ENCODE measurements at places on chromosomes 5 and 9. TPM values are rescaled to one million over a fixed set of nuclear protein-coding genes. Genes with fewer than 3 reads are reported as not detected.
A peak's percentile ranks its signal among the peaks of the same experiment; 100 is the strongest.

AK8 gene
- 0.63 TPM for total RNA-seq

LTC4S gene
- 1.5 TPM for total RNA-seq

RELL2 gene
- total RNA-seq = 14.6 TPM

FOXD4L3 gene
- total RNA-seq = not detected

DNA sequence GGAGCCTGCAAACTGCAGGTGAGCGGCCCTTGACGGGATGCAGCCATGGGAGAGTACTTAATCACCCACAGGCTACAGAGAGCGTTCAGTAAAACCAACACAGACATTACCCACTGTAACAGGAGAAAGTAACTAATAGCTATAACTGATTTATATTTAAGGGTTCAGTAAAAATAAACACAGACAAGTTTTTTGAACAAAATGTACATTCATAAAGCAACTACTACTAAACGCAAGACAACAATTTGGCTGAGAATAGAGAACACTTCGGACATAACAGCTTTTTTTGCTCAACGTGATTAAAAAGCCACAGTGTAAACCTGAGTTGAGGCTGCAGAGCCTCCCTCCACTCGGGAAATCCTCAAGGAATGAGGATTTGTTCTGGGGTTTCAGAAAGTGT lies 61.7 kb downstream of the LIFR start:
- H3K27me3 ChIP-seq = peaks cover 15% of the 10 kb centered on the region
- no peak overlapping the region for H3K4me3 ChIP-seq
- no peaks in the 10 kb centered on the region for H3K36me3 ChIP-seq
- H3K4me1 ChIP-seq = no peaks in the 10 kb centered on the region
- DNase-seq = no peak

- H3K27me3 ChIP-seq = no peaks in the 10 kb centered on the region
- no peak for DNase-seq
- H3K4me1 ChIP-seq = peaks cover 80% of the 10 kb centered on the region
- peak overlapping the region; percentile 93 for H3K27ac ChIP-seq
- peaks cover 31% of the 10 kb centered on the region for H3K36me3 ChIP-seq
These were observed 1.6 kb upstream of the TNIP1 start for GRCh38 chr5:151082282-151082902.

- peaks cover 4% of the 10 kb centered on the region for H3K36me3 ChIP-seq
- H3K4me3 ChIP-seq = peak overlapping the region; percentile 54
- H3K27me3 ChIP-seq = no peaks in the 10 kb centered on the region
- H3K4me1 ChIP-seq = peaks cover 70% of the 10 kb centered on the region
These were observed 3.2 kb downstream of the RAB24 start for GRCh38 chr5:177300236-177300880.

- peaks cover 13% of the 10 kb centered on the region for H3K27me3 ChIP-seq
- no peaks in the 10 kb centered on the region for H3K36me3 ChIP-seq
- no peak overlapping the region for H3K4me3 ChIP-seq
- H3K4me1 ChIP-seq = no peaks in the 10 kb centered on the region
- DNase-seq = no peak
- no peak overlapping the region for H3K27ac ChIP-seq
These were observed 148.7 kb upstream of the GDNF start for GRCh38 chr5:37988454-37989046.

DNA sequence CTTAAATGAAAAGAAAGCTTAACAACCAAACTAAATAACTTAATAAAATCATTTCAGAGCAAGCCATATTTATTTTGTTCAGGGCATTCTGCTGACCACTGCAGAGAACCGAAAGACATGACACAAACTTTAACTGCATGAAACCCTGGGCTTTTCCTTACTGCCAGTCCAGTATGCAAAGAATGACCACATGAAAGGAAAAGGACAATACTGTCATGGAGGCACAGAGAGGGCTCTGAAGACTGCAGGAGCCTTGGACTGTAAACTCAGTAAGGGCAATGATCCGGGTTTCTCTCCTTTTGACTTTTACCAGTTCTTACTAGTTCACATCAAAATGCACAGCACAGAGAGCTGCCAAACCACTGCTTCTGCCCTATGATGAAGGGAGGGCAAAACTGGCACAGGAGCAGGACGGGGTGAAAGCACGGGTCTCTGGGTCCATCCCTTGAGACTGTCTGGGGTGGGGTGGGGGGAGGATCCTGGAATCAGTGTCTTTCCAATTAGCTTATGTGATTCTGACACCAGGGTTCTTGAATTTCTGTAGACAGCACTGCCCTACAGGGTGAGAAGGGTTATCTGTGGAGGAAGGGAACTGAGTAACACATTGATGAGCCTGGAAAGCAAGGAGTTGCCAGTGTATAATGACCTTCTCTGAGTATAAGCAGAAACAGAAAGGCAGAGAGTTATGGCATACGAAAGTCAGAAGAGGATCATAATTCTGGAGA lies 44.7 kb downstream of the RNF130 start:
- no peaks in the 10 kb centered on the region for H3K4me1 ChIP-seq
- H3K36me3 ChIP-seq = no peaks in the 10 kb centered on the region
- H3K27ac ChIP-seq = no peak overlapping the region
- H3K27me3 ChIP-seq = no peaks in the 10 kb centered on the region
- H3K4me3 ChIP-seq = no peak overlapping the region

DNA sequence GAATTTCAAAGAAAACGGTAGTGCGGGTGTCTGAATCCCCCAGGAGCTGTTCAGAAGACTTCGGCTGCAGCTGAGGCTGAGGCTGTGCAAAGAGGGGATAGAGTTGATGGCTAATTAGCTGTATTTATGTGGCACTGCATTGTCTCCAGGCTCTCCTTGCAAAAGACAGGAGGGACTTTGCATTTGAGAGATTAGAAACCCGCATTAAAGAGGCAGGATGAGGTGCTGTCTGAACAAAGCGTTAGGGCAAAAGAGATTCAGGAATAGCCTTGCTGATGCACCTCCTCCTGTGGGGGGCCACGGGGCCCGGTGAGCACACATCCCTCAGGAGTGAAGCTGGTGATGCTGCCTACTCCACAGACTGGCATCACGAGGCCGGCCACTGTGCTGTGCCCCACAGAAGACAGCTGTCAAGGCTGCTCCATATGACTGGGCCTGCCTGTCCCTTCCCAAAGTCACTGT lies 343.6 kb upstream of the DAP start:
- no peaks in the 10 kb centered on the region for H3K4me1 ChIP-seq
- H3K27ac ChIP-seq = no peak overlapping the region
